ENCODE measurements at places on chromosomes 1 and 21.
A peak's percentile ranks its signal among the peaks of the same experiment; 100 is the strongest.

- H3K36me3 ChIP-seq, result no peaks in the 10 kb centered on the region
- no peak overlapping the region for H3K4me3 ChIP-seq
- no peaks in the 10 kb centered on the region for H3K27me3 ChIP-seq
- no peak overlapping the region for H3K27ac ChIP-seq
- H3K4me1 ChIP-seq, result peaks cover 7% of the 10 kb centered on the region
Measured at GRCh38 chr1:21665711-21666575, 3.2 kb downstream of the RAP1GAP start.

- no peak for DNase-seq
- H3K4me3 ChIP-seq, result no peak overlapping the region
- H3K36me3 ChIP-seq, result no peaks in the 10 kb centered on the region
- no peaks in the 10 kb centered on the region for H3K4me1 ChIP-seq
Measured at GRCh38 chr1:28021064-28021463, 61.3 kb downstream of the XKR8 start.

DNA sequence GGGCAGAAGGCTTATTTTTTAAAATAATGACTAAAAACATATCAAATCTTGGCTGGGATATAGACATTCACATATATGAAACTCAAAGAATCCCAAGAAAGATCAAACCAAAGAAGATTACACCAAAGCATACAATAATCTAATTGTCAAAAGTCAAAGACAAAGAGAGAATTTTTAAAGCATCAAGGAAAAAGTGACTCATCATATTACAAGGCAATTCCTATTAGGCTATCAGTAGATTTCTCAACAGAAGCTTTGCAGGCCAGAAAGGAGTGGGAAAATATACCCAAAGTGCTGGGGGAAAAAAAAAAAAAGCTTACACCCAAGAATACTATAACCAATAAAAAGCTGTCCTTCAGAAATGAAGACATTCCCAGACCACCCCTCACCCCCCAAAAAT lies 375.6 kb downstream of the BRINP2 start:
- no peaks in the 10 kb centered on the region for H3K36me3 ChIP-seq
- no peak overlapping the region for H3K27ac ChIP-seq
- no peak overlapping the region for H3K4me3 ChIP-seq
- DNase-seq, result no peak
- H3K27me3 ChIP-seq, result no peaks in the 10 kb centered on the region

DNA sequence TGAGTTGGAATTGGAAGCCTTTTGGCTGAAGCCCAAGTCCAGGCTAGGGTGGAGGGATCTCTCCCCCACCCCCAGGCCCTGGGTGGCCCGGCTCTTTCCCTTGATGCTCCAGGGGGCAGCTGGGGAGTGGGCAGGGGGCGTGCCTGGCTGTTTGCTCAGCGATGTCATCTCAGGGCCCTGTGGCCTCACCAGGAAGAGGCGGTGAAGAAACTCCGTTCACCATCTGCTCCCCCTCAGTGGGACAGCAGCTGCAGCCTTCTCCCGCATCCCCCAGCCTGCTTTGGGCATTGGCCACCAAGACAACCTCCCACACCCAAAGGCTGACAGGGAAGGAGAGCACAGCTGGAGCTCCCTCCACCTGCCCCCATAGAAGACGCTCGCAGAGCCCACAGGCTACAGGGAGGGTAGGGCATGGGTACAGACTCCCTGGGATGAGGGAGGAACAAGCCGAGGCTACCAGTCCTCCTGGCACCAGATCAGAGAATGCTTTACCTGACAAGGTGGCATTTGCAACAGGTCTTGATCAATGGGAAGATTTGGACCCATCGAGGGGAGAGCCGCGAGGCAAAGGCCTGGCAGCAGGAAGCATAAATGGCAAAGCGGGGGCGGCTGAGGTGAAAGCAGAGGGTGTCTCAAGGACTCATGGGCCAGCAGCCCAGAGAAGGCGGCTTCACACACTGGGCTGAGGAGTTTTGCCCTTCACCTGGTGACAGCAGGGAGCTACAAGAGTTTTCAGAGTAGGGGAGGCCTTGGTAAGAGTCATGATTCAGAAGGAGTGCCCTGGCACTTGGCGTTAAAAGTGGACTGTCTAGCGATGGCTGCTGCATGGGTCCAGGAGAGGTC lies 6.5 kb upstream of the GUCA2A start:
- no peaks in the 10 kb centered on the region for H3K27me3 ChIP-seq
- no peak overlapping the region for H3K27ac ChIP-seq
- H3K36me3 ChIP-seq, result no peaks in the 10 kb centered on the region
- no peak for DNase-seq
- H3K4me3 ChIP-seq, result no peak overlapping the region

- H3K4me1 ChIP-seq, result no peaks in the 10 kb centered on the region
- no peak for DNase-seq
- no peaks in the 10 kb centered on the region for H3K27me3 ChIP-seq
Measured at GRCh38 chr21:14361958-14362357, 21.0 kb downstream of the HSPA13 start.

DNA sequence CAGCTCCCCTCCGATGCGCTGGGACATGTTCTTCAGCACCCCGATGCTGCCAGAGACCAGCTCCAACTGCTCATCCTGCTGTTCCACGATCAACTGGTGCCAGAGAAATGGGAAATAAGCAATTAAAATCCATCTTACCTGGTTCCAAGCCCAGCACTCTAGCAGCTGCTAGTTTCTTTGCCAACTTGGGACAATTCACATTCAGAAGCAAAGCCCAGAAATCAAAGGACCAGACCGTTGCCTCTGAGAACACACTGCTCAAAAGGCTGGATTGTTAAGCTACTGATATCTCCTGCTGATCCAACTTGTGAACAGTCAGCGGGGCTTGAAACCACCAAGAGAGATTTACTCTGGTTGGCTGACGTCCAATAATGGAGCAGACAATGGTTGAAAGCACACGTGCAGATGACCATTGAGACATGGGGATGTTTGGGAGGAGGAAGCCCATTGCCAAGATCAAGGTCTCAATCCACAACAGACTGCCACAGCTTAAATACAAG lies 34.4 kb downstream of the STX6 start:
- H3K4me3 ChIP-seq, result no peak overlapping the region
- no peak overlapping the region for H3K27ac ChIP-seq
- no peak for DNase-seq

- no peak overlapping the region for H3K4me3 ChIP-seq
- DNase-seq, result no peak
- H3K27me3 ChIP-seq, result no peaks in the 10 kb centered on the region
- no peaks in the 10 kb centered on the region for H3K36me3 ChIP-seq
- H3K4me1 ChIP-seq, result peaks cover 18% of the 10 kb centered on the region
Measured at GRCh38 chr1:3221112-3222041, 152.4 kb downstream of the PRDM16 start.

DNA sequence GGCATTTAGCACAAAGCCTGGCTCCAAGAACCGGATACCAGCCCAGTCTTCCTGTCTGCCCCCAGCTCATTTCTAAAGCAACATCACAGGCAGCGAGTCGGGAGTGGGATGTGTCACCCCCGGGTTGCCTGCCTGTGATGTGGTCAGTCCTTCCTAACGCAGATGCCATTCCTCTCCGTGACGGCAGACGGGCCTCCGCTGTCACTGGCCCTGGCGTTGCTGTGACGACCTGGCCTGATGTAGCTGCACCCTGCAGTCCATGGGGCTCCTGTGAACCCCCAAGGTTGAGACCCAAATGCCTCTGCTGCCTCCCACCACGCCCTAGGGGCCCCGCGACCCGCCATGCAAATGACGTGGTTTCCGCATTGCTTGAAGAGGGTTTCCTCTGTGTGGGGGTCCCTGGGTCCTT lies 12.3 kb downstream of the TNFRSF1B start:
- no peak overlapping the region for H3K4me3 ChIP-seq
- DNase-seq, result no peak
- no peaks in the 10 kb centered on the region for H3K36me3 ChIP-seq
- no peak overlapping the region for H3K27ac ChIP-seq
- no peaks in the 10 kb centered on the region for H3K27me3 ChIP-seq

DNA sequence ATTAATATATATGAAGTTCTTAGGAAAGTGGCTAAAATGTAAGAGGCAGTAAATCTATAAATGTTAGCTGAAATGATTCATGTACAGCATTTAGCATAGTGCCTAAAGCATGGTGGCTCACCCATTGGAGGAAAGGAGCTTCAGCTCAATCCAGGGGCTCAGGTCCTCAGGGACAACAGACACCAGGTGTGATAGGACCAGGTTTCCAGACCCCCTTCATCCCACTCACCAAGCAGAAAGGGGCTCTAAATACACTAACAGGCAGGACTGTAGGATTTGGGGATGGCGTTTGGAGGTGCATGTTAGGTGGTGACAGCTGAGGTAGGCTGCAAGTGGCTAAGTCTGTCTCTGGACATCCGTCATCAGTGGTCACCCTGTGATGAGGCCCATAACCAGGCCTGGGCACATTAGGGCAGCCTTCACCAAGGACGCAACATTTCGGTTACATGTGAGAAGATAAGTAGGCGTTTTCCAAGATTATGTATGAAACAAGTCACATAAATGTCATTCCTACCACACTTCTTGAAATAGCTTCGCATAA lies 233.1 kb downstream of the C1orf94 start:
- no peaks in the 10 kb centered on the region for H3K36me3 ChIP-seq
- no peaks in the 10 kb centered on the region for H3K4me1 ChIP-seq
- no peak overlapping the region for H3K4me3 ChIP-seq
- H3K27ac ChIP-seq, result no peak overlapping the region
- DNase-seq, result no peak

DNA sequence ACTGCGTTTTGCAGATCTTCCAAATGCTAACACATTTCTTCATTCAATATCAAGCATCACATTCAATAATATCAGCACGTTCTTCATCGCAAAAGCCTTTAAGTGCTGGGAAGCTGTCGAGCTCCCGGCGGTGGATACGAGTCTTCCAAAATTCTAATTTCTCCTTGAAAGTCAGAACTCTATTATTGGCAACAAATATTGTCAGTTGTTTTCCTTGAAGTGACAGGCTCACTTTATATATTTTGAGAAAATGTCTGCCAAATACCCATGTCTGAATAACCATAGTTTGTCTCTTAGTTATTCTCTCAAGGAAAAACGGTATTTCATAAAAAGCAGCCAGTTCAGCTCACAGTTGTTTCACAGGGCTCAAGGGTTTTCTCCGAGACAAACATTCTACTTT lies 226.2 kb upstream of the C1orf174 start:
- no peaks in the 10 kb centered on the region for H3K4me1 ChIP-seq
- H3K27me3 ChIP-seq, result no peaks in the 10 kb centered on the region
- H3K36me3 ChIP-seq, result no peaks in the 10 kb centered on the region
- no peak overlapping the region for H3K4me3 ChIP-seq

GRCh38 chr1:87329526-87330056 lies 911 bp downstream of the LMO4 start:
- H3K27ac ChIP-seq, result peak overlapping the region; percentile 99
- no peaks in the 10 kb centered on the region for H3K36me3 ChIP-seq
- no peaks in the 10 kb centered on the region for H3K27me3 ChIP-seq
- DNase-seq, result no peak

DNA sequence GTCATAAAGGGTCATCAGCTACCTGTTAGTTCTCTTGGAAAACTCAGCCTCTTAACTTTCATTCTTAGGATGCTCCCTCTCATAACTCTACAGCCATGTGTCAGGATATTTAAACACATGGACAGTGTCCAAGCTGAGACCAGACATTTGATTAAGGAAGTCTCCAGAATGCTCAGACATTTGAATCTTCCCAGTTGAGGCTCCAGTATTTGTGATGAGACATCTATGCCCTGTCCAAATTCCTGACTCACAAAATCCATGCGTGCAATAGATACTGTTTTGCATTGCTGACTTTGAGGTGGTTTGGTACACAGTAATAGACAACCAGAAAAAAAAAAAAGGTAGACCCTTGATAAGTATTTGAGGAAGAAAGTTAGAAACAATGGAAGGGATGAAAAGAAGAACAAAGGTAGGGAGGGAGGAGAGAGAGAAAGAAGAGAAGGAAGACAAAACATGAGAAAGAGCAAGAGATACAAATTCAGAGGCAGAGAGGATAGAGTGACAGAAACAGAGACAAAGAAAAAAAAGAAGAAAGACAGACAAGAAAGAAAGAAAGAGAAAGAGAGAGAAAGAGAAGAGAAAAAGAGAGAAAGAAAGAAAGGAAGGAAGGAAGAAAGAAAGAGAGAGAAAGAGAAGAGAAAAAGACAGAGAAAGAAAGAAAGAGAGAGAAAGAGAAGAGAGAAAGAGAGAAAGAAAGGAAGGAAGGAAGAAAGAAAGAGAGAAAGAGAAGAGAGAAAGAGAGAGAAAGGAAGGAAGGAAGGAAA lies 275.5 kb upstream of the PRMT6 start:
- H3K4me3 ChIP-seq, result no peak overlapping the region
- no peaks in the 10 kb centered on the region for H3K27me3 ChIP-seq
- DNase-seq, result no peak
- no peak overlapping the region for H3K27ac ChIP-seq
- no peaks in the 10 kb centered on the region for H3K36me3 ChIP-seq

GRCh38 chr1:199067483-199067882 lies 428.6 kb downstream of the PTPRC start:
- no peak for DNase-seq
- H3K4me1 ChIP-seq, result no peaks in the 10 kb centered on the region
- no peaks in the 10 kb centered on the region for H3K27me3 ChIP-seq
- H3K4me3 ChIP-seq, result no peak overlapping the region
- no peak overlapping the region for H3K27ac ChIP-seq
- no peaks in the 10 kb centered on the region for H3K36me3 ChIP-seq

DNA sequence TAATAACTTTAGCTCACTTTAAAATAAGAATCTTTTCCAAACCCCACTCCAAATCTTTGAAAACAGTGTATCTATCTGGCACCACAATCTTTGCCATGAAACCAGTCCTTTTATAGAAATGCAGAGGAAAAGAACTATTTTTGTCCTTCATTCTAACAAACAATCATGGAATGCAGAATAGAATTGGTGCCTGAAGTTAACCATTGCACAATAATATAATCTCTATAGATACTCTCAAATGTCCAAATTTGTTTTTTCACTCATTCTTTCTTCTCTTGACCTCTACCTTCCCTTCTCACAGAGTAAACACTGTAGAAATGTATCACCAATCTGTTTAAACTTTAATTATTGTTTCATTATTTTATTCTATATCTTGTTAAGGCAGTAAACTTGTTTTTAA lies 34.8 kb downstream of the TTLL7 start:
- no peaks in the 10 kb centered on the region for H3K27me3 ChIP-seq
- H3K36me3 ChIP-seq, result no peaks in the 10 kb centered on the region
- DNase-seq, result no peak
- no peak overlapping the region for H3K27ac ChIP-seq
- H3K4me3 ChIP-seq, result no peak overlapping the region
- H3K4me1 ChIP-seq, result peaks cover 4% of the 10 kb centered on the region

- no peaks in the 10 kb centered on the region for H3K4me1 ChIP-seq
- DNase-seq, result no peak
- H3K27me3 ChIP-seq, result no peaks in the 10 kb centered on the region
- no peaks in the 10 kb centered on the region for H3K36me3 ChIP-seq
- H3K27ac ChIP-seq, result no peak overlapping the region
Measured at GRCh38 chr1:5621692-5622091, 370.5 kb downstream of the NPHP4 start.

GRCh38 chr1:184258525-184258924 lies 128.3 kb upstream of the C1orf21 start:
- peaks cover 1% of the 10 kb centered on the region for H3K4me1 ChIP-seq
- no peaks in the 10 kb centered on the region for H3K36me3 ChIP-seq
- H3K27me3 ChIP-seq, result no peaks in the 10 kb centered on the region
- no peak overlapping the region for H3K27ac ChIP-seq
- H3K4me3 ChIP-seq, result no peak overlapping the region

Measured in ovary (tissue), 10 donors.